Fibroblast of skin of abdomen (primary cell): ENCODE measurements at places on chromosomes 13 and 19.

- peak; percentile 96 for DNase-seq
These were observed 73.3 kb downstream of the SLC7A1 start for GRCh38 chr13:29522044-29522685.

- peak; percentile 27 for DNase-seq
These were observed 825.2 kb downstream of the SLITRK1 start for GRCh38 chr13:83057119-83057518.

DNA sequence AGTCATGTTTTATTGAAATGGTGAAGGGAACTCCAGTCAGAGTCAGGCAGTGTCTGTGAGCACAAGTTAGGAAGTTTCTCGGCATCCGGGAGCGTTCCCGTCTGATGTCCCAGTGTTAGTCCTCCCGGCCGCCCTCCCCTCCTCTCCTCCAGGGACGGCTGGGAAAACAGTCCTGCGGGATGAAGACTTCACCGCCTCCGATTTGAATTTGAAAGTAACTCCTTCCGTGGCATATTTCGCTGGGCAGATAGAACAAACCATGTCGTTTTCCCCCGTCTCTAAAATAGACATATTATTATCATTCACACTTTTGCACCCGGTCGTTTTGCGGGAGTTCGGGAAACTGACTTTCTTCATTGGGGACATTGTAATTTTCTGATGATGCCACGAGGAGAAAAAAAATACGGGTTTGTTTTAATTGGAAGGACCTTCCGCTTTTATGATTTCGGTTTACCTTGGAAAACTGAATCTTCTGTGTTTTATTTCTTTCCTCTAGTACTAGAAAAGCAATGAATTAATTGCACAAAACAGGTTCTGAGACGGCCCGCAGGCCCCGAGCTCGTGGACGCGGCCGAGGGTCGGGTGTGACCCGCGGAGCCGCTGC lies 76.6 kb downstream of the ZIC5 start:
- no peak for DNase-seq

DNA sequence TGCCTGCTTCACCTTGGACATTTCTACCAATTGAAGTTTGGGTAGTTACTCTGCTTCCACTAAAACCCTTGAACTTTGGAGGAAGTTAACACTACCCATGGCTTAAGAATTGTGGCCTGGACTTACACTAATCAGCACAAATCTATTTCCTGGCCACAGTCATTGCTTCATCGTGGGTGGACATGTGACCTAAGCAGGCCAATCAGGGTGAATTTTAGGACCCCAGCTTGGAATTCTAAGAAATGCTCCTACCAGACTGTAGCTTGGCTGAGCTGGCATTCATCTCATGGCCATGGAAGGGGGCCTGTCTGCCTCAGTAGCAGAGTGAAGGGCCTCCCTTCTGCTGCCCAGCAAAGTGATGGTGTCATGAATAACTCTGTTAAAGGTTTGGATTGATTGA lies 58.3 kb upstream of the SLC15A1 start:
- DNase-seq, result no peak

- DNase-seq, result peak; percentile 88
These were observed 11.1 kb downstream of the ZC3H13 start for GRCh38 chr13:46041419-46041839.

GRCh38 chr13:95323930-95324662 lies 22.8 kb upstream of the ABCC4 start:
- no peak for DNase-seq

GRCh38 chr13:44432650-44433049 lies 59.0 kb downstream of the SERP2 start:
- DNase-seq, result no peak

DNA sequence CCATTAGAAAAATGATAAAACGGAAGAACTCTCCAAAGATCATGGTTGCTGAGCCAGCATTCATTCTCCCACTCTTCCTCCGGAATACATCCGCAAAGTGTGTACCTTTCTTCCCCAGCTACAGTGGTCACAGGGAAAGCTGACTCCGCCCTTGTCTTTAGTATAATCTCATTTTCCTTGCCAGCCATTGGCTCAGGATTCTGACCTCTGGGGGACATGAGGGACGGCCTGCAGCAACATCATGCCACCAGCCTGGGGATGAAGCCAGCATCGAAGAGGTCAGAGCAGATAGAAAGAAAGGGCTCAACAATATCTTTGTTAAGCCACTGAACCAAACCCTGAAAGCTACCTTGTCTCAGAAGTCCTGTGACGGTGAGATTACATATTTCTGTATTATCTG lies 46.3 kb upstream of the TPP2 start:
- no peak for DNase-seq

- DNase-seq, result no peak
These were observed 28.5 kb upstream of the POP4 start for GRCh38 chr19:29577649-29577963.

DNA sequence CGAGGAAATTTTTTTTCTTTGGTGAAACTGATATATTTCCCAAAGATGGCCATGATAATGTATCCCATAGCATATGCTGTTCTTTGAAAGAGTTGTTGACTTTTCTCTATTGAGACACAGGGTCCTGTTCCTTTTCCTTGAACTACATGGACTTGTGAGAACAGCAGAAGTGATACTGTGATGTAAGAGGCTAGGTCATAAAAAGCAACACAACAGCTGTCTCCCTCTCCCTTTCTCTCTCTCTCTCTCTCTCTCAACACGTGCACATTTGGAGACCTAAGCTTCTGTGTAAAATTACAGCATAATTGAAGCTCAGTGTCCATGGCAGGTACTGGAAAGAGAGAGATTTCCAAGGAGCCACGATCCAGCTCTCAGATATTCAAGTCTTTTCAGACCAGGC lies 1712.4 kb downstream of the EFNB2 start:
- no peak for DNase-seq

GRCh38 chr13:106187501-106188095 lies 347.9 kb downstream of the EFNB2 start:
- peak; percentile 40 for DNase-seq

DNA sequence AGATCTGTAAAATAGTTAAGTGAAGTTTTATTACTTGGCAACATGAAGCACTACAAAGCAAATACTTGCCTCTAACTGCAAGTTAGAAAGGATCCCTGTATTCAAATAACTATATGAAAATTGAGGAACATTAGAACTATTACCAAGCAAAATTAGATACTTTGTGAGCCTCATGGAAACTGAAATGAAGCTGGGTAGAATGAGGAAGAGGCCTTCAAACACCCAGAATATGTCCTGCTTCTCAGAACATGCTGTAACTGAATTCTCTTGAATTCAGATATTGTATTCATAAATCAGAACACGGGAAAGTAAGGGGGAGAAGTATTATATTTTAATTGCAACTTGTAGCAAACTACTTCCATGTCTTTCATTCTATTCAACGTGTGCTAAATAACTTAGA lies 947.9 kb downstream of the PCDH17 start:
- DNase-seq, result no peak

- peak; percentile 55 for DNase-seq
These were observed 11.3 kb downstream of the MYO9B start for GRCh38 chr19:17086834-17087233.

DNA sequence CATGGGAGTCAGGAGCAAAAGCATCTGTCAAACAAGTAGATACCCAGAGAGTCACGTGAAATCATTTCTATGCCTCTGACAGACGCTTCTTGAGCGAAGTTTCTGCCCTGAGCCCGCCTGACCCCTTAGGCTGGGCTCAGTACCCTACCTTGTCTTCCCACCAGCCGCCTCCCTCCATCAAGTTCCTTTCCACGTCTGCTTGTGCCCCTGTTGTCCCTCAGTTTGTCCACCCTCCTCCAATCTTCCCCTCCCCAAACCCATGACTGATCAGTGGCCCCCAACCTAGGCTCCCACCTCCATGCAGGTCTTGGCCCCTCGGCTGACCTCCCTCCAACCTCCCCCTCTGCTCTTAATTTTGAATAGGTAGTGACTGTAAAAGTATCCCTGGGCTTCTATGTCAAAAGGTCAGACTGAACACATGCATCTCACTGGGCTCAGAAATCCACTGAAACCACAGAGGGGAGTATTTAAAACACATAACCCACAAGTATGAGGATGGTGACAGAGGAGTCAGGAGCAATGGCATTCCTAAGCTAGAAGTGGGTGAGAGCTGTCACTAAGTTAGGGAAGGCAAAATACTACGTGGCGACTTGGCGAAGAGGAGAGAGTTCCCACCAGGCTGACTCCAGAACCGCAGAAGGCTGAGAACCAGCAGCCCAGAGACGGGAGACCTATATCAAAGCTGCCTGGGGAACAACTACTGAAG lies 1.7 kb upstream of the ZNF446 start:
- peak; percentile 68 for DNase-seq

DNA sequence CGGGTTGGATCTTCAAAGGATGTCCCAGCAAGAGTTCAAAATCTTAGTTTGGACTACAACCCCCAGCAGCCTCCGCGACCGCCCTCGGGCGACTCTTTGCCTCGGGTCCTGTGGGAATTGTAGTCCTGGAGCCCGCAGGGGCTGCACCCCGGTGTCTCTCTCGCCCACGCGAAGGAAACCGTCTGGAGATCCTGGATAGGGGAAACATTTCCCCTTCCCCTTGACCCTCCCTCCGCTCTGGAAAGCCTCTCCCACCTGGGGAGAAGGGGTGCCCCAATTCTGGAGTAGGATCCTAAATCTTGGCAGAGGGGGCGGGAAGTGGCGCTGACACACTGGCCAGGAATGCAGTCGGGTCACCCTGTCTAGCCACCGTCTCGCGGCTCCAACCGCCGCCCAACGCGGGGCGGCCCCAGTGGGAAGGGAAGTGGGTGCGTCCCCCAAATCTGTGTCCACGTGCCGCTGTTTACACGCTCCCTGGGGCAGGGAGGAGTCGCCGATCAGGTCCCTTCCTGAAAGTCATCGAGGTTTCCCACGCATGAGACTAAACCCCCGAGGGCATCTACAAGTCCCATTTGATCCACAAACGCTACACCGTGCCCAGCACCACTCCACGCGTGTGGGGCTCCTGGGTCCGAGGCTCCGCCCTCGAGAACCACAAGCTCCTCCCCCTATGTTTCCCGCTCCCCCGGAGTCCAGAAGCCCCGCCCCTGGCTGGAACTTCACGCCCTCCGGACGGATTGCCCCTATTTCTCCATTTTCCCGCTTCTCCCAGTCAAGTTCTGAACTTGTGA lies 761 bp upstream of the PPP1R13L start:
- DNase-seq, result peak; percentile 95

DNA sequence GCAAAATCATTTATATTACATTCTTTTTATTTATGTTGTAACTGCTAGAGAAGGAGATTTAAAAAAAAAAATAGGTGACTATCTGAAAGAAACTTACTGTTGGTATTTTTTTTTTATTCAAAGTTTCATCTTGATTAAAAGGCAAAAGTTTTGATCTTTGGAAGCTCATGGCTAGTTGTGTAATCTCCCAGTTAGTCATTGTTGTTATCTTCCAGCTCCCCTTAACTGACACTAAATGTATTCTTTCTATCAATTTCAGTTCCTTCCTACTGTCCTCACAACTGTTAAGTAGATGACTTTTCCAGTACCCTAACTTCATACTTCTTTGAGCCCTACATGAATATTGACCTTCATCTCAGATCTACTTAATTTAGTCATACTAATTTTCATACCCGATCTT lies 71.1 kb downstream of the PIBF1 start:
- DNase-seq, result no peak

GRCh38 chr19:3827306-3827705 lies 41.1 kb upstream of the MATK start:
- DNase-seq, result no peak

DNA sequence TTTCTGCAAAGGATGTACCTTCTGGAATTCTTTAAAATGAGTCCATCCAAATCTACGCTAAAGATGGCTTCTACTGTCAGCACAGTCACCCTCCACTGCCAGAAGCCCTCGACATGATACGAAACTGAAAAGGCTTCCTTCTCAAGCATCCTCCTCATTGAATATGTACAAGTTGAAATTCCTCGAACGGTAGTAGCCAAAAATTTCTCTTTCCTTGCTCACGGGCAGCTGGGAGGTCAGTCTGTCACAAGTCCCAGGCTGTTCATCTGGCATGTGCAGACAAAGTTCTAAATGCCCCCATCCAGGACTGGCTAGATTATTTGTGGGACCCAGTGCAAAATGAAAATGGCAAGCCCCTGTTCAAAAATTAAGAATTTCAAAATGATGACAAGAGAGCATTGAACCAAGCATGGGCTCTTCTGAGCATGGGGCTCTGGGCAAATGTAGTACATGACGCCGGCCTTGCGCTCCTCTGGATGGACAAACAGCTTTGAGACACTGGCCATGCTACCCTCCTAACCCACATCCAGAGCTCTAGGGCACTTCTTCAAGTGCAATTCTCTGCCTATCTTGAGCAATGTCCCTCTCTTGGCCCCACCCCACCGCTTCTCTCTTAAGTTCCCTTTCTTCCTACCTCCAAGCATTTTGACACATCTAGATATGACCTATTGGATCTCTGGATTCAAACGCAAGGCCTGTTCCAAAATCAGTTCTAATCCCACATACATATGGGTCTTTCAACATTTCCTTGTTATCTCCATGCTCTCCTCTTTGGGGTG lies 78.9 kb upstream of the FLT1 start:
- no peak for DNase-seq

DNA sequence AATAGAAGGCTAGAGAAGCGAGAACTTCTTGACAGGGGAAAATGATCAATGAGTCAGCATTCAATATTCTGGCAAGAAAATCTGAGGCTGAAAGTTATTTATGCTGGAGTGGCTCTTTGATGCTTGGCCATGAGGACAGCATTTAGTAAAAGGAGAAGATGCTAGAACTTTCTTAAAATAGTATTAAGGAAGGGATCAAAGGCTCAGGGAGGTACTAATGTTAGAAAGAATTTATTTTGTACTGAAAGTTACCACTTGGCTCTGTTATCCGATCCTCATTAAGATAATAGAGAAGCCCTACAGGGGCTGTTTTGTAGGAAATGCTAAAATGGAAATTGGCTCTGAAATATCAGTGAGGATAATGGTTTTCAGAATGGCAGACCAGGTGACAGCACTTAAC lies 1774.6 kb upstream of the PCDH20 start:
- DNase-seq, result peak; percentile 14

- peak; percentile 58 for DNase-seq
These were observed 5.2 kb downstream of the LHFPL6 start for GRCh38 chr13:39597838-39598237.

- DNase-seq, result no peak
These were observed 3.7 kb upstream of the TCF3 start for GRCh38 chr19:1655987-1656608.

DNA sequence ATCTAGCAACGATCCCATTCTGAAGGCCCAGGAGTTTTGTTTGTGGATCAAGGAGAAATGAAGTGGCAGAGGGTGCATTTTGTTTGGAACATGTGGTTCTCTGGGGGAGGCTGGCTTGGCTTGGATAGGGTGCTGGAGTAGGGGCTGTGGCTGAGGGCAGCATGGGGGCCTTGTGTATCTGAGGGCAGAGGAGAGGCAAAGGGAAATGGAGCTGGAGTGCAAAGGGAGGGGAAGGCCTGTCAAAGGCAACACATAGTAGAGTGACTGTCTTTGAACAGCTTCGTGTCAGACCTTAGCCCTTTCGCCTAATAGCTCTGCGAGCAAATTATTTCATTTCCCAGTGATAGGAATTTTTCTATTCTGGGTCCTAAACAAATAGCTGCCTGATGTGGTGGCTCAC lies 187.2 kb downstream of the KCNRG start:
- no peak for DNase-seq

- DNase-seq, result no peak
These were observed 101.5 kb downstream of the STARD13 start for GRCh38 chr13:33184112-33184490.
